KBM-7 (cell line): ENCODE measurements at places on chromosomes 13 and 19.

DNA sequence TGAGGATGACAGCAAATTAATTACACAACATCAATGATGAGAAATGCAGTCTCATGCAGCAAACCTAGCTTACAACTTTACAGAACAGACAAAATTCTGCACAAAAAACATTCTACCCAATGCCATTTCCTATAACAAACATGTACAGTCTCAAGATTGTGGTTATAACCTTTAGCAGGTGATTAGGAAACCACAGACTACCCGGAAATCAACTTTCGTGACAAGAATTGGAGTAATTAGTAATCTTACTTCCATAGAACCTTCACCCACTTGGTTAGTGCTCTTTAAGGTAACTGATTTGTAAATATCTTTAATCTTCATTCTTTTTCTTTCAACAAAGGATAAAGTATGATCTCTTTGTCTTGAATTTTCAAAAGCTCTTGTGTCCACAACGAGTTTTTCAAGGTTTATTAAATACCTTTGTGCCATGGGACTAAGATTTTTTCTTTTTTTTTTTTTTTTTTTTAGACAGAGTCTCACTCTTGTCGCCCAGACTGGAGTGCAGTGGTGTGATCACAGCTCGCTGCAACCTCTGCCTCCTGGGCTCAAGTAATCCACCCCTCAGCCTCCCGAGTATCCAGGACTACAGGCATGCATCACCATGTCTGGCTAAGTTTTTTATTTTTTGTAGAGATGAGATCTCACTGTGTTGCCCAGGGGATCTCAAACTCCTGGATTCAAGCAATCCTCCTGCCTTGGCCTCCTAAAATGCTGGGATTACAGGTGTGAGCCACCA is 78.8 kb downstream of the MAP4K1 start:
- peak; percentile 25 for DNase-seq

- DNase-seq: no peak
These were observed 56.1 kb downstream of the KCNRG start for GRCh38 chr13:50071379-50071778.

- DNase-seq: no peak
These were observed 75.5 kb upstream of the ADGRE5 start for GRCh38 chr19:14305706-14306105.

DNA sequence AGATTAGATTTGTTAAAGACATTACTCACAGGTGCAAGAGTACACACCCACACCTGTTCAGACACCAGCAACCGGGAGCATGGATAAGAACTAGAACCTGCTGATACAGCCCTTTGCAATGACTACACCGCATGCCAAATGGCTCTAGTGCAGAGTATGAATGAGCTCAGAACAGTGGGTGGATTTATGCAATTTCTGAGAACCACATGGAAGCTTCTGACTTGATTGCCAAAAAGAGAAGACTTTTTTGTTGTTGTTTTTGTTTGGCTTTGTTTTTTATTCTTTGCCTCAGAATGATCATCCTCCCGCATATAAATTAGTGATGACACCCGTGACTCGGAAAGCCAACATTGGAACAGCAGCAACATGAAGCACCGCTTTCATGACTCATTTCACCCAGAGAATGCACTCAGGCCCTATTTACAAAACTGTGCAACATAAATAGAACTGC is 77.4 kb upstream of the LRCH1 start:
- no peak for DNase-seq

DNA sequence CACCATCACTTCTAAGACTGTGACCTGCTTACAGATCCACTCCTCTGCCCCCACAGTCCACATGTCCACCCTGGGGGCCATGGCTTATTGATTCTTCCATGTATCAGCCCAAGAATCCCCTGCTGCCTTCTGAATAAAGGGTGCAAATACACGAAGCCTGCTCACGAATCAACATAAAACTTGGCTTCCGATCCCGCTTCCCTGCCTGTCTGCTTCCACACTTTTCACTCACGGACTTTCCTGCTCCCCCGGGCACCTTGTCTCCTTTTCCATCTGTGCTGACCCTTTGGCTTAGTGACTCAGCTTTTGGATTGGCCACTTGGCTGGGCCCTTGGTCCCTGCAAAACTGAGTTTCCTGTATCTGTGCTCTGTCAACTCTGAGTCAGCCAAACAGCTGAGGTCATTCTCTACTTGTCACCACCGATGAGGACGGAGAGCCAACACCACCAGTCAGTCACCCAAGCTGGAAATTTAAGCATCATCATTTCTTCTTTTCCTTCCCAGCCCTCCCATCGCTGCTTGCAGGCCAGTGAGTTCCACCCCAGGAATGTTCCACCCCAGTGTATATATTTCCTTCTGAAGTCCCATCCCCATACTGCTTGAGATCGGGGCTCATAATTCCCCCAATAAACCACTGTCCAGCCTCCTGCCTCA is 11.4 kb upstream of the USP12 start:
- DNase-seq: no peak

DNA sequence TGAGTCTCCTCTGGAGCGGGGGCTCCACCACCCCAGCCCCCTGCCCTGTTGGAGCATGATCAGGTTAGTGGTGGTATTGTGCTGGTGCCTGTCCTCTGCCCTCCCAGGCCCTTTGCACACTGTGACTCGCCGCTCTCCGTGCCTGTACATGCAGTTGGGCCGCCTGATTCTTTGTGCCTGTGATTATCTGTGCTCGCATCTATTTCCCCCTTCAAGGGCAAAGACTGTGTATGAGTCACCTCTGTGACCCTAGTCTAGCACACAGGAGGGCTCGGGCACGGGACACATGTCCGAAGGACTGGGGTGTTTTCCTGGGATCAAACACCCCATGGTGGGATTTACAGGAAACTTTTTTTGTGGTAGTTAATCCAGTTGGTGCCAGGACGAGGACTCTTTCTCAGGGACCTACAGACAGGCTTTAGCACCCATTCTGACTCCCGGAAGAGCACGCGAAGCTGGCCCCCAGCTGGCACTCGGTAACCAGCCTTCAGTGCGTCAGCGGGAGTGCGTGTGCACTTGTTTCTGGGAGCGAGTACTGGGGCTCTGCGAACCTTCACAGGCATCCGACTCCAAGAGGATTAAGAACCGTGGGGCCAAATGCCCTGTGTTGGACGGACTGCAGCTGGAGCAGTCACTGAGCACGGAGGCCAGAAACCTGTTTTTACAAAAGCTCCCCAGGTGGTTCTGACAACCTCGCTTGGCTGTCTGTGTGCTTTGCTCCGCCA is 6.7 kb downstream of the PPP1R37 start:
- DNase-seq: no peak

GRCh38 chr13:31908696-31909411 is 122.7 kb upstream of the FRY start:
- no peak for DNase-seq

- no peak for DNase-seq
These were observed 59.6 kb downstream of the CDADC1 start for GRCh38 chr13:49307365-49307764.

- DNase-seq: peak; percentile 32
These were observed 3.1 kb upstream of the SUCLA2 start for GRCh38 chr13:48004201-48004600.

GRCh38 chr19:40277356-40278059 is 7.6 kb downstream of the AKT2 start:
- DNase-seq: no peak

DNA sequence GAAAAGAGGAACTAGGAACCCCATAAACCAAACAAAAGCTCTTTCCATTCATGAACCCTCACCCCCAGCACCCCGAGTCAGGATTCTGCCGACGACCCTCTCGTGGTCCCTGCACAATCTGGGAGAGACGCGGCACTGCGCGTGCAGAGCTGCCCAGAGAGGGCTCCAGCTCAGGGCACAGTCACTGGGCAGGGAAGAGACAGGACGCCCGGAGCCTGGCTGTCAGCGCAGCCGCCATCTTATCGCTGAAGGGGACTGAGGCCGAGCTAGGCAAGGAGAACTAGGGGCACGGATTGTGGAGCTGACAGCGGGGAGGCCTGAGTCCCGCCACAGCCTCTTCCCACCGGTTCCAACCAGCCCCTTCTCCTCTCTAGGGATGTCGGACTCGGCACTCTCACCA is 349 bp downstream of the ZNF98 start:
- DNase-seq: no peak

GRCh38 chr19:677201-677600 is 1.0 kb downstream of the FSTL3 start:
- DNase-seq: no peak
